ENCODE measurements at places on chromosomes 3 and 15. TPM values are rescaled to one million over a fixed set of nuclear protein-coding genes. Genes with fewer than 3 reads are reported as not detected.

The AGBL1 gene
- total RNA-seq = not detected

The OIP5 gene
- 36.7 TPM for total RNA-seq

The STOML1 gene
- 2.6 TPM for total RNA-seq

The PLSCR5 gene
- total RNA-seq = not detected

The CLK3 gene
- total RNA-seq = 43.5 TPM

The STRC gene
- total RNA-seq = 0.42 TPM

The EXD1 gene
- total RNA-seq = 0.54 TPM

The IMPG2 gene
- total RNA-seq = 0.08 TPM

The MST1R gene
- 4.8 TPM for total RNA-seq

- H3K4me1 ChIP-seq = peaks cover 16% of the 10 kb centered on the region
- H3K4me3 ChIP-seq = no peak overlapping the region
- H3K36me3 ChIP-seq = no peaks in the 10 kb centered on the region
- DNase-seq = no peak
Measured at GRCh38 chr15:66569461-66570137, 3.8 kb upstream of the LCTL start.

DNA sequence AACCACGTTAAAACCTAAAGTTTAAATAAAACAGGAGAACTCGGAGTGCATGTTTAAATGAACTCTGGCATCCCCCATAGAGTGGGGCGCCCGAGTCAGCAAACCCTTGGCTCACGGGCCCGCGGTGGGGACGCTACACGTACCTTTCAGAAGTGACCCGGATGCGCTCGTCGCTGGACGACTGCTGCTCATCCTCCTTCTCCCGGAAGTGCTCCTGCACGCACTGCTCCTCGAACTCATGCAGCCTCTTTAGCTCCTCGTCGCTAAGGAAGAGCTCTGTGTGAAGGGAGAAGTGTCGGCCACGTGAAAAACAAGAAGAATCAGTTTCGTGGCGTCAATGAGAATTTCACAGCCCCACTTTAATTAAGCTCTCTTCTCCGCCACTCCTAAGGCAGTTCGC lies 34.6 kb upstream of the MTMR10 start:
- no peaks in the 10 kb centered on the region for H3K36me3 ChIP-seq
- no peak overlapping the region for H3K4me3 ChIP-seq
- DNase-seq = no peak

DNA sequence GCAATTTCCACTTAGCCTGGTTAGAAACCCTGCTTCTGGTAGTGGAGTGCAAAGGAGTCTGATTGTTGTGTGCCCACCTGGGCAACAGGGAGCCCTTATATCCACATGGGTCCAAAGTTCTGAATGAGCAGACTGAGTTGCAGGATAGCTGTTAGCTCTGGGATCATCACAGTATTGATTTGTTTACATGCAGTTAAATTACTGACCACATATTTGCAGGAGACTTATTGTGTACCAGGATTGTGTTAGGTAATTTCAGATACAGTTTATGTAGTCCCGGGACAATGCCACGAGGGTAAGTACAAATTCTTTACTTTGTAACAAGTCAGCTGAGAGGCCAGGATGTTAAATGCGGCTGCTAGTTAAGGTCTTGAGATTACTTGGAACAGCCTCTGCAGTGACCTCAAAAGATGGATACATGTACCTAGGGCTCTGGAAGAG lies 18.8 kb downstream of the ARHGEF26 start:
- no peak overlapping the region for H3K4me3 ChIP-seq
- H3K27ac ChIP-seq = no peak overlapping the region
- peaks cover 6% of the 10 kb centered on the region for H3K4me1 ChIP-seq
- H3K36me3 ChIP-seq = no peaks in the 10 kb centered on the region
- H3K27me3 ChIP-seq = no peaks in the 10 kb centered on the region
- DNase-seq = no peak

- no peaks in the 10 kb centered on the region for H3K36me3 ChIP-seq
- H3K27ac ChIP-seq = no peak overlapping the region
Measured at GRCh38 chr15:80265021-80265420, 13.0 kb upstream of the CTXND1 start.

DNA sequence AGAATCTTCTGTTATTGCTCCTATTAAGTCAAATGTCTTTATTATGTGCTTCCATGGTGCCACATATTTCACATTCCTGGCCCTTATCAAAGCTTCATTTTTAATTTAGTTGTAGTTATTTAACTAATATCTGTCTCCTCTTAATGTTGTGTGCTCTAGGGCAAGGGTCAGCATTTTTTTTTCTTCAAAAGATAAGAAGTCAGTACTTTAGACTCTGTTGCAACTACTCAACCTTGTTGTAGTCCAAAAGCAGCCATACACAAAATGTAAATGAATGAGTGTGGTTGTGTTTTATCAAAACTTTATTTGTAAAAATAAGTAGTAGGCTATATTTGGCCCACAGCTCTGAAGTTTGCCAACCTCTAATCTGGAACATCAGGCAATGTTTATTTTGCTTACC lies 394.7 kb upstream of the CBLB start:
- H3K27me3 ChIP-seq = no peaks in the 10 kb centered on the region
- H3K4me3 ChIP-seq = no peak overlapping the region
- no peaks in the 10 kb centered on the region for H3K36me3 ChIP-seq
- H3K4me1 ChIP-seq = no peaks in the 10 kb centered on the region
- no peak for DNase-seq

- H3K4me1 ChIP-seq = peaks cover 6% of the 10 kb centered on the region
- no peaks in the 10 kb centered on the region for H3K36me3 ChIP-seq
- no peak overlapping the region for H3K27ac ChIP-seq
- no peak for DNase-seq
- H3K27me3 ChIP-seq = no peaks in the 10 kb centered on the region
Measured at GRCh38 chr3:128781164-128781563, 55.2 kb downstream of the RAB7A start.

- no peak overlapping the region for H3K4me3 ChIP-seq
- H3K4me1 ChIP-seq = no peaks in the 10 kb centered on the region
- H3K27ac ChIP-seq = no peak overlapping the region
- H3K27me3 ChIP-seq = no peaks in the 10 kb centered on the region
Measured at GRCh38 chr15:70414626-70415025, 316.9 kb upstream of the TLE3 start.

- no peaks in the 10 kb centered on the region for H3K27me3 ChIP-seq
- no peaks in the 10 kb centered on the region for H3K36me3 ChIP-seq
- no peak for DNase-seq
- no peak overlapping the region for H3K27ac ChIP-seq
Measured at GRCh38 chr3:126098391-126098858, 14.5 kb upstream of the SLC41A3 start.

GRCh38 chr15:66633041-66633937 lies 67.5 kb upstream of the LCTL start:
- H3K4me3 ChIP-seq = no peak overlapping the region
- no peaks in the 10 kb centered on the region for H3K36me3 ChIP-seq
- no peaks in the 10 kb centered on the region for H3K27me3 ChIP-seq
- no peak overlapping the region for H3K27ac ChIP-seq

GRCh38 chr3:56075089-56075488 lies 393.2 kb downstream of the ERC2 start:
- H3K4me1 ChIP-seq = no peaks in the 10 kb centered on the region
- no peaks in the 10 kb centered on the region for H3K27me3 ChIP-seq
- no peak overlapping the region for H3K27ac ChIP-seq
- no peak for DNase-seq
